ENCODE measurements at places on chromosomes 6 and 20. TPM values are rescaled to one million over a fixed set of nuclear protein-coding genes. Genes with fewer than 3 reads are reported as not detected.

- no peak for DNase-seq
Observed at GRCh38 chr6:92109256-92109655, 1310.1 kb downstream of the EPHA7 start.

C6orf58 gene
- total RNA-seq = not detected

KAT14 gene
- total RNA-seq = 13.1 TPM

- no peak for DNase-seq
Observed at GRCh38 chr20:35734777-35735649, 7.0 kb downstream of the RBM39 start.

- no peak for DNase-seq
Observed at GRCh38 chr6:53861518-53861917, 66.7 kb downstream of the LRRC1 start.

DNA sequence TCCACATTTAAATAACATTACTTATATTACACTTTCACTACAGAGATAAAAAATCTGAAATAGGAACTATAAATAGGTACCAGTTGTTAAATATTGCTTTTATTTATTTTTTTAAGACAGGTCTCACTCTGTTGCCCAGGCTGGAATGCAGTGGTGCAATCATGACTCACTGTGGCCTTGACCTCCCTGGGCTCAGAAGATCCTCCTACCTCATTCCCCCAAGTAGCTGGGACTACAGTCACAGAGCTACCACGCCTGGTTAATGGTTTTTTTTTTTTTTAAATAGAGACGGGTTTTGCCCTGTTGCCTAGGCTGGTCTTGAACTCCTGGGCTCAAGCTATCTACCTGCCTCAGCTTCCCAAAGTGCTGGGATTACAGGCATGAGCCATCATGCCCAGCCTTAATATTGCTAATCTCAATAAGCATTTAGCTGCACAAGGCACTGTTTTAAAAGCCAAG lies 17.3 kb downstream of the EEF1E1 start:
- no peak for DNase-seq

C20orf144 gene
- not detected for total RNA-seq
